Cardiac muscle cell (in vitro differentiated cells and primary cell): ENCODE measurements at places on chromosomes 4 and X.

DNA sequence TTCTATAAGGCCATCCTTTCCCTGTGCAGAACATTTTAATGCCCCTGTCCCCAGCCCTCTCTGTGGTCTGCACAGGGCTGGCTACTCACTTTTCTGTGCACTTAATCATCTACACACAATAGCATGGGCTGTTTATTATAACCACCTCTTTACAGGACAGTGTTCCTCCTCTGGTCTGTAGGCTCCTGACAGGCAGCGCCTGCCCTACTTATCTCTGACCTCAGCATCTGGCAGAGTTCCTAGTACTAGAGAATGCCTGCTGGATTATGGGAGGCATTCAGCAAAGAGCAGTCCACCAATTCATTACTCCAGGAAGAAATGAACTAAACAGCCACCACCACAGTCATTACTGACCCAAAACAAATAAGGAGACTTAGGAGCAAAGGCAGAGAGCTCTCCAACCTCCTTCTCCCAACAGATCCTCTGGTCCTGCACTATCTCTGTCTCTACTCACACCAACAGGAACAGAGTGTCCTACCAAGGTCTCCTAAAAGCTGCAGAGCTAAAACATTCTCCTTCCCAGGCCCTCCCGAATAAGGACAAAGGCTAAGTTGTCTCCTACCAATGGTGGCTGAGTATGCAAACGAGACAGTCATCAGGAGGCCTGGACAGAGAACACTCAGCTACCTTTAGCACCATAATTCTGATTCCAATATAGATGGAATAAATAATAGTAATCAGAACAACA lies 279.2 kb downstream of the QDPR start:
- peak; percentile 84 for DNase-seq

GRCh38 chr4:153497988-153498967 lies 32.1 kb downstream of the TMEM131L start:
- DNase-seq: no peak

DNA sequence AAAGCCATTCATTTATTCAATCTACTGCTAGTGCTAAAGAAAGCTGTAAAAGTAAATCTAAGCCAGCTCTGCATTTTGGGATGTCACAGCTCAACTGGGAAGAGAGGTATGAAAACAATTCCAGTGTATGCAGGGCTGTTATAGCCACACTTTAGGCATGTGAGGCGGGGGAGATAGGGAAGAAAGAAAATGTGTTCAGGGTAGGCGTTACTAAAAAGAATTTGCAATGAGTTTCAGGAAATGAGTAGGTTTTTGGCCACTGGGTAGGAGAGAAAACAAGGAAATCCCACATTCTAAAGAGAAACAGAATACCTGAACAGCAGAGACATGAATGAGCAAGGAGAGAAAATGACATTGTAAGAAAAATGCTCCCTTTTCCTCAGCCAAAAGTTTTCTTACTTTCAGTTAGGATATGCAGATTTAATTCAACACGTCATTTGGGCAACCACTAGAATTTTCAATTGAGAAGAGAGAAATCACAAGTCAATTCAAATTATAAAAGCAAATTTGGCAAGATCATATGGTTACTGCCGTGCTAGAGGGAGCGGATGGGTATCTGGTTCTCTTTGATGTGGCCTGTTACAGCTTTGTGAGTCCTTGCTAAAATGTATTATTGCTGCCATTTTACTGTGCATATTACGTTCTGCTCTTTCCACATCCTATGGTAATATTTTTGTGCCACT lies 226.3 kb downstream of the KCNIP4 start:
- no peak for DNase-seq

DNA sequence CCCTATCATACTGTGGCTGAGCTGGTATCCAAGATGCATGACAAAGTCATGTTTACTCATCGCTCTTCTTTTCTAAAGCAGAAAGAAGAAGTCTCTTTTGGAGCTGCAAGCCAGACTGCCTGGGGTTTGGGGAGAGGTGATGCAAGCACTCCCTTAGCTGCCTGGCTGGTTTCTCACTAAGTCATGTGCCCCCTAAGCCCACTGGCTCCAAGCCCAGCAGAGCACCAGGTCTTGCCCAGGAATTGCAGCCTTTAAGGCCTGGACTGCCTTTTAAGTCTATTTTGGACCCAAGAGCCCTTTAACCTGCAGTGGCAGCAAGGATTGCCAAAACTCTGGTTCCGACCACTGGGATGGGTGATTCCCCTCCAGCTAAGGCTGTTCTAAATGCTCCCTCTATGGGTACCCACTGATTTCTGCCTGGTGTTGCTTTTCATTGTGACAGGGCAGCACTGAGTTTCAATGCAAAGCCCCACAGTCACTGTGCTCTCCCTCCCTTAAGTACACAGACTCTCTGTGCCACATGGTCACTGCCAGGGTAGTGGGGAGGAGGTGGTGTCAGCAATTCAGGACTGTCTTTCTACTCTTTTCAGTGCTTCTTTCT lies 548.6 kb downstream of the TLL1 start:
- DNase-seq: no peak

GRCh38 chr4:102104278-102104677 lies 241.0 kb downstream of the SLC39A8 start:
- no peak for DNase-seq

GRCh38 chr4:113467581-113467980 lies 294.0 kb downstream of the CAMK2D start:
- no peak for DNase-seq

GRCh38 chr4:176193126-176193525 lies 2.3 kb downstream of the SPATA4 start:
- no peak for DNase-seq

DNA sequence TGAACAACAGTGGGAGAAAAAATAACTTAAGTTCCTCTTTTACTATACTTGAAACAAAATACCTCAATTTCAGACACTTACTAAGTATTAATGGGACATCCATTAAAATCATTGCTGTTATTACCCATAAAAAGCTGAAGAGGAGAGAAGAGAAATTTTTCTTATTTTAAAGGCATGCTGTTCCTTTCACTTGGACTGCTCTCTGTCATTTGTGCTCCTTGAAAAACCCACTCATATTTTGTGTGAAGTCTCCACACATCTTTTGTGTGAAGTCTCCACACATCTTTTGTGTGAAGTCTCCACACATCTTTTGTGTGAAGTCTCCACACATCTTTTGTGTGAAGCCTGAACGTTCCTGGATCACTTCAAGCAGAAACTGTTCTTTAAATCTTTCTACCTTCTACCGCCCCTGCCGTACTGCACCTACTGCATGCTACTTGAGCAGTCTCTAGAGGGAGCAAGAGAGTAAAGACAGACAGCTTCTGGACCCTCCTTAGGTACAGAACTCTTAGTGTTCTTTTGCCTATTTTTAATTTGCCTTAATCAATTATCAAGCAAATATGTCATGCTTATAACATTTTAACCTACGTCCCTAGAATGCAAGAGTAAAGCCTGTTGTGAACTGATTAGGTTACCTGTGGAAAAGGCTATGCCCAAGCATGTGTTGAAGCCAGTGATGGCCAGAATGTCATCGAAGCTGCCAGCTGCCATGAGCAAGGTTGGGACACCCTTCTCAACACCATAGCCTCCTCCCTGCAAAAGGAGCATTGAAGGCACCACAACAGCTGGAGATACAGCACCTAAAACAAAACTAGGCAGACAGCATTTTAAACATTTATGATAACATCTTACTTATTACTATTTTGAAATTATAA lies 27.1 kb upstream of the SLC9B1 start:
- DNase-seq: peak; percentile 63

- DNase-seq: peak; percentile 32
These were observed 69.4 kb downstream of the KCNIP4 start for GRCh38 chr4:21879187-21879586.

DNA sequence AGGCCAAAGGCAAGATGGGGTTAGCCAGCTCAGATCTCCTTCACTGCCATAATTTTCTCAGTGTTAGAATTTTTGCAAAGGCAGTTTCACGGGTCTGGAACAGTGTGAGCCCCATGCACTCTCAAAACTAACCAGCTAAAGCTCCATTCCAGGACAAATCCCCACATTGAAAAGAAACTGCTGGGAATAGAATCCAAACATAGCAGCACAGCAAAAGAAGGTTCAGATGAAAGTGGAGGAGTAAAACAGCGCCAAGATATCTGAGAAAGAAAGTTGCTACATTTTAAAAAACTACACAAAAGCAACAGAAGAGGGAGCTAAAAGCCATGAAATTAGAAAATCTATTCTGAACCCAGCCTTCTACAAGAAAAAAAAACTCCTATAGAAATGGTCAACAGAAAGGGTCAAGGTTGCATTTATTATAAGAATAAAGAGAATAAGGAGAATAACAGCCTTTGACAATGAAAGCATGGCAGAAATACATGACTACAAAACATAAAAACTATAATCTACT lies 39.6 kb upstream of the SLC7A3 start:
- peak; percentile 23 for DNase-seq

GRCh38 chr4:56370377-56370776 lies 16.9 kb downstream of the AASDH start:
- DNase-seq: no peak

DNA sequence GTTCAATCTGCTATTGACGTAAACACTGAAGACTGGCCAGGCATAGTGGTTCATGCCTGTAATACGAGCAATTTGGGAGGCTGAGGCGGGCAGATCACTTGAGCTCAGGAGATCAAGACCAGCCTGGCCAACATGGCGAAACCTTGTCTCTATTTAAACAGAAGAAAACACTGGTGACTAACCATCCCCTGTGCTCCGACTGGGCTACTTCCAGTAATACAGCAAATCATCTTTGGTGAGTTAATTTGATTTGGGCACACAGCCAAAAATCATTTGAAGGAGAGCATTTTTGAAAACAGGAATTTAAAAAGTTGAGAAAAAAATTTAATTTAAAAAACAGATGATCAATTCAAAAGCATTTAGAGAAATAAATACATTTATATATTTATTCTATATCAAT lies 52.0 kb downstream of the SEC24D start:
- DNase-seq: no peak

GRCh38 chrX:78687586-78687985 lies 28.5 kb upstream of the RTL3 start:
- DNase-seq: no peak

GRCh38 chr4:88803600-88804096 lies 106.0 kb upstream of the NAP1L5 start:
- no peak for DNase-seq

- no peak for DNase-seq
These were observed 182.6 kb downstream of the ATOH1 start for GRCh38 chr4:94011190-94011589.

DNA sequence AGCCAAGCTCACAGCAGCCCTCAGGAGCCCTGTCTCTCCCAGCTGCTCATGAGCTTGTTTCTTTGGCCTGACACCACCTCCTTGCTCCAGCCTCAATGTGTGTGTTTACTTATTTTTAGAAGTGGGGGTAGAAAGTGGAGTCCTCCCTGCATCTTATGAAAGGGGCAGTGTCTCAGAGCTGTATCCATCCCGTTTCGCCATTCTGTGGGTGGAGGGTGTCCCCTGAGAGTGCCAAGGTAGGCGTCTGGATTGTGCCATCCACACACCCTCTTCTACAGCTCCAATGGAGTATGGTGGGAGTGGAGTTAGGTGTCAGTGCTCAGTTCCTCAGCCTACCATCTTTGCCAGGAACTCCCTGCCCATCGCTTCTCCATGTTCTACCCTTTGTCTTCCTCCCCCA lies 8.3 kb downstream of the SPON2 start:
- no peak for DNase-seq

DNA sequence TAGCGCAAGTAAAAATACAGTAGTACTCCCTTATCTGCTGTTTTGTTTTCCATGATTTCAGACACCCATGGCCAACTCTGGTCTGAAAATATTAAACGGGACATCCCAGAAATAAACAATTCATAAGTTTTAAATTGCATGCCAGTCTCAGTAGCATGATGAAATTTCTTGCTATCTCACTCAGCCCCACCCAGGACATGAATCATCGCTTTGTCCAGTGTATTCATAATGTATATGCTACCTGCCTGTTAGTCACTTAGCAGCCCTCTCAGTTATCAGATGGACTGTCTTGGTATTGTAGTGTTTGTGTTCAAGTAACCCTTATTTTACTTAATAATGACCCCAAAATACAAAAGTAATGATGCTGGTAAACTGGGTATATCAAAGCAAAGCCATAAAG lies 158.2 kb upstream of the DDIT4L start:
- DNase-seq: peak; percentile 71

DNA sequence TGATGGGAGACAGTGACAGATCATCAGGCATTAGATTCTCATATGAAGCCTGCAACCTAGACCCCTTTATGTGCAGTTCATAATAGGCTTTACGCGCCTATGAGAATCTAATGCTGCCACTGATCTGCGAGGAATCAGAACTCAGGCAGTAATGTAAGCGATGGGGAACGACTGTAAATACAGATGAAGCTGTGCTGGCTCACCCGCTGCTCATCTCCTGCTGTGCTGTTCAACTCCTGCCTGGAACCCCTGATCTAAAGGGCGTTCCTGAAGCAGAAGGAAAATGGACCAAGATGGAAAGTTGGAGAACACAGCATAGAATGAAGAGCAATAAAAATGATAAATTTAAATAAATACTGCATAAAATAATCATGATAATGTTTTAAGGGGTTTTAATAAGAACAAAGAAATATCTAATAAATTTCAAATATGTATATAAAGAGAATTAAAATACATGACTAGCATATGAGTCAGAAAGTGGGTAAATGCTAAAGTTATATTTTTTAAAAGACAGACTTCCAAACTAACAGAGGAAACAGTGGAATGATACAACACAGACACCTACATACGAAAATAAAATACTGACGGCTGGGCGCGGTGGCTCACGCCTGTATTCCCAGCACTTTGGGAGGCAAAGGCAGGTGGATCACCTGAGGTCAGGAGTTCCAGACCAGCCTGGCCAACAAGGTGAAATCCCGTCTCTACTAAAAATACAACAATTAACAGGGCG lies 59.2 kb downstream of the RBM47 start:
- no peak for DNase-seq

DNA sequence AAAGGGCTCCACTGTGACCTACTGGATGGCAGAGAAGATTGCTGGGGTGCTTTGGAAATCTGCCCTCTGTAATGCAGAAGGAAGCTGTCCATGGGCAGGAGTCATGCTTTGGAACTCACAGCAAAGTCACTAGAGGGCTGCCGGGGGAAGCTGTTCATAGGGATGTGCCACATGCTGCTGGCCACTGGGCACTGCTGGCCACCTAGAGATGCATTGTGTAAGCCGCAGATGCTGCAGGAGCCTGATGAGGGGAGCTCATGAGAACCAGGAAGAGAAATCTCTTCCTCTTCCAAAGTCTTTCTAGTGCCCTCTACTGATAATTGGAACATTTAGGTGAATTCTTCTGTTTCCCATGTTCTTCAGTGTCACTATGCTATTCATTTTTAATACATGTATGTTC lies 31.2 kb upstream of the UXT start:
- no peak for DNase-seq

- DNase-seq: no peak
These were observed 502.7 kb downstream of the PACRGL start for GRCh38 chr4:21202959-21203358.

- peak; percentile 25 for DNase-seq
These were observed 615 bp downstream of the NEXMIF start for GRCh38 chrX:74924449-74925224.

- DNase-seq: no peak
These were observed 83.3 kb upstream of the HELT start for GRCh38 chr4:184934961-184935360.

DNA sequence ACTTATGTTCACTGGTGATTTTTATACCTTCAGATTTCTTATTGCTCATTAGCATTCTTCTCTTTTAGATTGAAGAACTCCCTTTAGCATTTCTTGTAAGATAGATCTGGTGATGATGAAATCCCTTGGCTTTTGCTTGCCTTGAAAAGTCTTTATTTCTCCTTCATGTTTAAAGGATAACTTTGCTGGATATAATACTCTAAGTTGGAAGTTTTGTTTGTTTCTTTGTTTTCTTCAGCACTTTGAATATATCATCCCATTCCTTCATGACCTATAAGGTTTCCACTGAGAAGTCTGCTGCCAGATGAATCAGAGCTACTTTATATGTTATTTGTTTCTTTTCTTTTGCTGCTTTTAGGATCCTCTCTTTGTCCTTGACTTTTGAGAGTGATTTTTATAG lies 18.5 kb downstream of the CC2D2A start:
- no peak for DNase-seq
